ENCODE measurements at places on chromosomes 3 and 15.
A peak's percentile ranks its signal among the peaks of the same experiment; 100 is the strongest.

- peak overlapping the region; percentile 86 for H3K27ac ChIP-seq
- no peak overlapping the region for H3K4me3 ChIP-seq
- peaks cover 50% of the 10 kb centered on the region for H3K4me1 ChIP-seq
- peaks cover 6% of the 10 kb centered on the region for H3K27me3 ChIP-seq
- no peak for DNase-seq
Observed at GRCh38 chr3:16840101-16840424, 44.7 kb upstream of the PLCL2 start.

DNA sequence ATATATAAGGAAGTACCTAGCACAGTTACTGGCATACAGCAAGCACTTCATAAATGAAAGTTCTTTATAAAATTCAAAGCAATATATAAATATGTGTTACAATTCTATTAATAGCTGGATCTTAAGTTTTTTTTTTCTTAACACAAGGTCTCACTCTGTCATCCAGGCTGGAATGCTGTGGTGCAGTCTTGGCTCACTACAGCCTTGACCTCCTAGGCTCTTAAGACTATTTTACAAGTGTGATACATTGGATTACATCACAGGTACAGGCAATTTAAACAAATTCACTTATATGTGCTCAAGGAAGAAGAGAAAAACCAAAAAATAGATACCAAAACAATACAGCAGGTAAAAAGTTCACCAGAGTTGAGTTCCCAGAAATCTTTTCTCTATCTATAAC lies 60.6 kb downstream of the ZNF280D start:
- H3K36me3 ChIP-seq: no peaks in the 10 kb centered on the region
- no peak for DNase-seq
- no peak overlapping the region for H3K27ac ChIP-seq
- no peaks in the 10 kb centered on the region for H3K27me3 ChIP-seq
- H3K4me3 ChIP-seq: no peak overlapping the region

- H3K36me3 ChIP-seq: no peaks in the 10 kb centered on the region
- peak overlapping the region; percentile 98 for H3K27ac ChIP-seq
- peaks cover 28% of the 10 kb centered on the region for H3K27me3 ChIP-seq
- peaks cover 85% of the 10 kb centered on the region for H3K4me1 ChIP-seq
- peak; percentile 78 for DNase-seq
- peak overlapping the region; percentile 63 for H3K4me3 ChIP-seq
Observed at GRCh38 chr3:159856590-159857104, 132.0 kb upstream of the IL12A start.

DNA sequence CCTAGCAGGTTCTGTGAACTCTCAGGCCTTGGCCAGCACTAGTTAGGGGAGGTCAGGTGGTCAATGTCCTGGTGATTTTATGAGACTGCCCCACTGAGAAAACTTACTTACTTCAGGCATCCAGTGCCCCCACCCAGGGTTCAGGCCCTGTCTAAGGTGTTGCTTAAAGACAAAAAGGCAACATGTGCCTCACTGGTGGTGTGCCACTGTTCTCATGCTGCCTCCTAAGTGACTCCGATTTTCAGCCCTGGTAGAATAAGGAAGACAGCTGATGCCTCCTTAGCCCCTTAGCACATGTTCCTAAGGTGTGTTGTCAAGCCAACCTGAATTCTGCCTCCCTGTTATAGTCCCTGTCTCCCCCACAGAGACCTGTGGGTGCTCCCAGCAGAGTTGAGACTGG lies 5.3 kb downstream of the RBM15B start:
- DNase-seq: no peak
- H3K27me3 ChIP-seq: peaks cover 5% of the 10 kb centered on the region
- peak overlapping the region; percentile 15 for H3K4me3 ChIP-seq
- H3K27ac ChIP-seq: peak overlapping the region; percentile 75
- peaks cover 14% of the 10 kb centered on the region for H3K36me3 ChIP-seq

GRCh38 chr3:11907667-11908660 lies 61.3 kb upstream of the TAMM41 start:
- no peaks in the 10 kb centered on the region for H3K36me3 ChIP-seq
- peaks cover 1% of the 10 kb centered on the region for H3K27me3 ChIP-seq
- no peaks in the 10 kb centered on the region for H3K4me1 ChIP-seq
- H3K27ac ChIP-seq: no peak overlapping the region
- no peak overlapping the region for H3K4me3 ChIP-seq

- no peak for DNase-seq
- no peak overlapping the region for H3K27ac ChIP-seq
- H3K4me3 ChIP-seq: no peak overlapping the region
- H3K27me3 ChIP-seq: no peaks in the 10 kb centered on the region
- no peaks in the 10 kb centered on the region for H3K4me1 ChIP-seq
Observed at GRCh38 chr3:57972531-57973111, 35.6 kb upstream of the FLNB start.

- H3K27me3 ChIP-seq: peaks cover 5% of the 10 kb centered on the region
- no peaks in the 10 kb centered on the region for H3K36me3 ChIP-seq
- H3K4me3 ChIP-seq: peak overlapping the region; percentile 75
- DNase-seq: peak; percentile 69
- peak overlapping the region; percentile 96 for H3K27ac ChIP-seq
- H3K4me1 ChIP-seq: peaks cover 21% of the 10 kb centered on the region
Observed at GRCh38 chr3:131361464-131362421, 19.8 kb upstream of the NUDT16 start.

GRCh38 chr15:40940296-40940801 lies 11.2 kb downstream of the DLL4 start:
- peaks cover 27% of the 10 kb centered on the region for H3K4me1 ChIP-seq
- peaks cover 3% of the 10 kb centered on the region for H3K27me3 ChIP-seq
- peaks cover 6% of the 10 kb centered on the region for H3K36me3 ChIP-seq
- H3K27ac ChIP-seq: peak overlapping the region; percentile 57

- H3K4me3 ChIP-seq: no peak overlapping the region
- no peak for DNase-seq
- H3K36me3 ChIP-seq: no peaks in the 10 kb centered on the region
- peaks cover 5% of the 10 kb centered on the region for H3K27me3 ChIP-seq
- peaks cover 2% of the 10 kb centered on the region for H3K4me1 ChIP-seq
- H3K27ac ChIP-seq: no peak overlapping the region
Observed at GRCh38 chr15:65954289-65954741, 85.0 kb downstream of the RAB11A start.

- H3K36me3 ChIP-seq: no peaks in the 10 kb centered on the region
- H3K4me3 ChIP-seq: no peak overlapping the region
- DNase-seq: no peak
- no peak overlapping the region for H3K27ac ChIP-seq
Observed at GRCh38 chr15:51090753-51091152, 4.0 kb downstream of the TNFAIP8L3 start.

DNA sequence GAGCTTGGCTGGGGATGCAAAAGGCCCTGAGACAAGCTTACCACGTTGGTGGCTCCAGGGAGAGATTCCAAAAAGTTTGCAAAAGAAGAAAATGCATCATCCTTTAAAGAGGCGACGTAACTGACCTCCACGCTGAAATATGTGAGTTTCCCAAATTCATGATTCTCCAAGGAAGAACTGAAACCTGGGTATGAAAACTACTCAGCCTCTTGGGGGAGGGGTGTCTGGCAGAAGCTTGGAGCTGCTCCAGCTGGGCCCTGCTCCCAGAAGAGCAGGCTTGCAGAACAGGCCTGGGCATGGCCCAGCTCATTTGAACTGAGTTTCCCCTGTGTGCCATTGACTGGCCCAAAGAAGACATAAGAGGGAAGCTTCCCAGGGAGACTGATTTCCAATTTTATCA lies 20.5 kb downstream of the CPN2 start:
- H3K27me3 ChIP-seq: peaks cover 10% of the 10 kb centered on the region
- H3K4me1 ChIP-seq: peaks cover 14% of the 10 kb centered on the region
- H3K36me3 ChIP-seq: no peaks in the 10 kb centered on the region

DNA sequence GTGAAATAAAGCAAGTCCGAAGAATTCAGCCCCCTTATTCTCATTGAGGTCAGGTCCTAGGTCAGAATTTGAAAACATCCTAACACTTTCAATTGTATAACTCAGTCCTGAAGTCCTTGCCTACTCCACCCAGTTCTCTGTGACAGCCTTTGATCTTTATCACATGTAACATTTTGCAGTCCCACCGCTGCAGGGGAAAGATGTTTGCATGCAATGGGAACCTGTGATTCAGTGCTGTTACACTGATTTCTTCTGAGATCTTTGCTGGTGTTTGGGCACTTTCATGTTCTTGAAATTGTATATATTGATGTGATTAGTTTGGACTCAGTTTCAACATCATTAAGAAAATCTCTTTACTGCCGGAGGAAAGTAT lies 18.0 kb upstream of the SECISBP2L start:
- DNase-seq: no peak
- no peaks in the 10 kb centered on the region for H3K27me3 ChIP-seq
- H3K4me3 ChIP-seq: no peak overlapping the region
- no peak overlapping the region for H3K27ac ChIP-seq
- no peaks in the 10 kb centered on the region for H3K4me1 ChIP-seq
- H3K36me3 ChIP-seq: no peaks in the 10 kb centered on the region

GRCh38 chr15:73305331-73306211 lies 63.2 kb downstream of the HCN4 start:
- H3K27ac ChIP-seq: peak overlapping the region; percentile 89
- DNase-seq: peak; percentile 65
- peaks cover 14% of the 10 kb centered on the region for H3K4me1 ChIP-seq
- peaks cover 2% of the 10 kb centered on the region for H3K27me3 ChIP-seq
- H3K36me3 ChIP-seq: peaks cover 5% of the 10 kb centered on the region

GRCh38 chr3:170865209-170866094 lies 4.5 kb downstream of the RPL22L1 start:
- H3K27ac ChIP-seq: no peak overlapping the region
- DNase-seq: no peak
- peaks cover 7% of the 10 kb centered on the region for H3K4me1 ChIP-seq
- no peaks in the 10 kb centered on the region for H3K36me3 ChIP-seq
- H3K27me3 ChIP-seq: peaks cover 6% of the 10 kb centered on the region

DNA sequence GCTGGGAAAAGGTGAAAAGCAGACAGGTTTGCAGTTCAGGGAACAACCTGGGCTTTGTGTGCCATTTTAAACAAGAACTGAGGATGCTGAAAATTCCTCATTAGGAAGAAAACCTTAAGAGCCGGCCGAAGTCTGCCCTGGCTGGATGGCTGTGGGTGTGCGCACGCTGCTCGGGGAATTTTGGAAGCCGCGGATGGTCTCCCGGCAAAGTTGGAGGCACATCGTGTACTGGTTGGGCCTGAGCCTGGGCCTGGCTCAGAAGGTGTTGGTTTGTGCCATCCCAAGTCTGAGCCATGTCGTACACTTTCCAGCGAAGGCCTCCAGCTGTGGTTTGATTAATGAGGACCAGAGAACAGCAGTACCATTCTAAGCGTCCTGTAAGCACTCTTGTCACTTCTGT lies 188.2 kb downstream of the ATP10A start:
- H3K4me1 ChIP-seq: peaks cover 20% of the 10 kb centered on the region
- H3K27ac ChIP-seq: no peak overlapping the region
- no peak for DNase-seq
- H3K4me3 ChIP-seq: no peak overlapping the region
- peaks cover 5% of the 10 kb centered on the region for H3K27me3 ChIP-seq
- H3K36me3 ChIP-seq: no peaks in the 10 kb centered on the region

DNA sequence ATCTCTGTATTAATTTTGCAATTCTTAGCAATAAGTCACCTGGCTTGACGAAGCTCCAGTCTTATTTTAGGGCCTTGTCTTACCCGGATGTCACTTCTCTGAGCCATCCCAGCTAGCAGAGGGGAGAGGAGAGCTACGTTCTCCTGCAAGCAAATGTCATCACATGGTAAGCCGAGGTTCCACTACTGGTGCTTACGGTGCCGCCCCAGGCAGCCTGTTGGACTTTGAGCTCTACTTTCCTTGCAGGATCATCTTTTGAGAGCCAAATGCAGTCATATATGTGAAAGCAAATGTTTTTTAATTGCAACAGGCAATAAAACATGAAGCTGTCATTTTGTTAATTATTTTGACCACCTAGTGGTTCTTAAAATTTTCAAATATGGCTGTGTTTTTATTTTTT lies 140.9 kb downstream of the FAM43A start:
- no peak overlapping the region for H3K4me3 ChIP-seq
- no peak for DNase-seq
- H3K27me3 ChIP-seq: peaks cover 10% of the 10 kb centered on the region
- H3K36me3 ChIP-seq: peaks cover 6% of the 10 kb centered on the region
- no peak overlapping the region for H3K27ac ChIP-seq
- peaks cover 4% of the 10 kb centered on the region for H3K4me1 ChIP-seq

GRCh38 chr3:23246651-23247050 lies 43.5 kb downstream of the UBE2E2 start:
- H3K36me3 ChIP-seq: no peaks in the 10 kb centered on the region
- no peak for DNase-seq

DNA sequence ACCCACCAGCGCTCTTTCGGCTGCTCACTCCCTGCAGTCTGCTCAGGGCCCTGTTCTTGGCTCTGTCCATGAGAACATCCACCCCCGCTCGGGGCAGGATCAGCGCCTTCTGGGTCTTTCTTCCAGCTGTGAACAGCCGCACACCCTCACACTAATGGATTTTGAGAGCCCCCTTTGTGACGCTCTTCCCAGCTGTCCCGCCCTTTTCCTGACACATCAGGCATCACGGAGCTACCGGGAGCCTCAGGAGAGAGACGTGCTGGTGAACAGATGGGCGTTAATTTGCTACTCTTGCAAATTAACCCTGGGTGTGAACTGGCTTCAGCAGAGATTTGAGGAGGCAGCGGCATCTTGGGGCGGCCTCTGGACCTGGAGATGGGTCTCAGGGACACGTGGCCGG lies 113.0 kb downstream of the TMEM266 start:
- H3K27ac ChIP-seq: peak overlapping the region; percentile 92
- peak overlapping the region; percentile 58 for H3K4me3 ChIP-seq
- H3K27me3 ChIP-seq: peaks cover 15% of the 10 kb centered on the region

- peaks cover 9% of the 10 kb centered on the region for H3K27me3 ChIP-seq
- H3K27ac ChIP-seq: no peak overlapping the region
- H3K36me3 ChIP-seq: peaks cover 4% of the 10 kb centered on the region
- peak; percentile 71 for DNase-seq
Observed at GRCh38 chr15:101489237-101489598, 289 bp downstream of the PCSK6 start.

DNA sequence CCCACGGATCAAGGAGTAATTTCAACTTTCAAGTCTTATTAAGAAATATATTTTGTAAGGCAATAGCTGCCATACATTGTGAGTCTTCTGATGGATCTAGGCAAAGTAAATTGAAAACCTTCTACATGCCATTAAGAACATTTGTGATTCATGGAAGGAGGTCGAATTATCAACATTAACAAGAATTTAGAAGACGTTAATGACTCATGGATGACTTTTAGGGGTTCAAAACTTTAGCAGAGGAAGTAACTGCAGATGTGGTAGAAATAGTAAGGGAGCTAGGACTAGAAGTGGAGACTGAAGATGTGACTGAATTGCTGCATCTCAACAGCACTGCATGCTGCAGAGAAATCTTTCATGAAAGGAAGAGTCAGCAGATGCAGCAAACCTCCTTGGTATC lies 48.1 kb upstream of the DCUN1D1 start:
- no peaks in the 10 kb centered on the region for H3K4me1 ChIP-seq
- H3K4me3 ChIP-seq: no peak overlapping the region
- H3K27me3 ChIP-seq: no peaks in the 10 kb centered on the region
- peaks cover 19% of the 10 kb centered on the region for H3K36me3 ChIP-seq

DNA sequence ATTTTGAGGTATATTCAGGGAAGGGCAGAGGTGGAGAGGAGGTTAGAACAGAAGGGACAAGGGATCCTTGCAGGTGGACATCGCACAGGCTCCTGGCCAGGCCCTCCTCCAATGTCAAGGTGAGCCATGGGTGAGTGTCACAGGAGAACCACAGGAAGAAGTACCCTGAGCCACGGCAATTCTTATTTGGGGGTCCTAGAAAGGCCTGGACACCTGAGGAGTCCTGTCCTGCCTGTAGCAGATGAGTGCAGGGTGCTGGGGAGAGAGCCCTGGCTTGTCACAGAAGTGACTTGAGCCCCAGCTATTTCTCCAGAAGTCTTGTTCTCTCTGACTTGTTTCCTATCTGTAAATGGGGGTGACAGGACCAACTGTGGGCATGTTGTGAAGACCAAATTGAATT lies 4.3 kb downstream of the SLC6A20 start:
- H3K4me1 ChIP-seq: peaks cover 8% of the 10 kb centered on the region
- no peak for DNase-seq
- peaks cover 9% of the 10 kb centered on the region for H3K27me3 ChIP-seq

GRCh38 chr15:29182590-29182989 lies 87.0 kb downstream of the NSMCE3 start:
- no peak for DNase-seq
- no peaks in the 10 kb centered on the region for H3K27me3 ChIP-seq

All from glutamatergic neuron (in vitro differentiated cells).